ENCODE measurements at places on chromosomes 16 and 17.

GRCh38 chr16:55754056-55754455 lies 78.8 kb downstream of the CES1 start:
- DNase-seq, result no peak

GRCh38 chr16:46739934-46740333 lies 8.2 kb downstream of the MYLK3 start:
- no peak for DNase-seq

- no peak for DNase-seq
These were observed 38.9 kb downstream of the TRIM37 start for GRCh38 chr17:59067756-59068155.

- no peak for DNase-seq
These were observed 23.7 kb downstream of the NAA60 start for GRCh38 chr16:3467182-3467581.

- no peak for DNase-seq
These were observed 99.9 kb downstream of the CDK5R1 start for GRCh38 chr17:32586666-32587065.

- no peak for DNase-seq
These were observed 64.5 kb downstream of the NDE1 start for GRCh38 chr16:15714393-15715172.

GRCh38 chr16:27275394-27275793 lies 6.8 kb upstream of the NSMCE1 start:
- no peak for DNase-seq

GRCh38 chr17:82902972-82903874 lies 63.4 kb upstream of the ZNF750 start:
- no peak for DNase-seq

DNA sequence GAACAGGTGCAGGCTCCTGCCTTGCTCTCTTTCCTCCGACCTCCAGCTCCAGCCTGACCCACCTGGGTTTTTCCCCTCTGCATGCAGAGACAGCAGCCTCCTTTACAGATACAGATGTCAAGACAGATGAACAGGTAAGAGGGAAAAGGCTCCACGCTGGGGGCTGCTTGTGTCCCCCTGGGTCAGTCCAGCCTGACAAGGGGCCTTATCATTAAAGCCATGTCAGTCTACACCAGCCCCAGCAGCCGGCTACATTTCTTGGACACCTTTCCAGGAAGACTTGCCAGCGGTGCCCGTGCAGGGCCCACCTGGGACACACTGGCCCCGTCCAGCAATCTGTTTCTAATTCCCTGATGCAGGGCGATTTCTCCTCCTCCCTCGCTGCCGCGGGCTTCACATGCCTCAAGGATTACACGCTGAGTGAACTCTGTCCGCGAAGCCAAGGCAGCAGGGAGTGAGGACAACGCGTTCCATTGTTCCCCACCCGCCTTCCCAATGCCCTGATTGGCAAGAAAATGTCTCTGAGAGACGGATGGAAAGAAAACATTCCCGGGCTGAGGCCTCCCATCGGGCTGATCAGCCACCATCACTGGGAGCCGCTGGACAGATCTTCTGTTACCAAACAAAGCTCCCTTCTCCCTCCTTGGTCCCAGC lies 184.7 kb downstream of the C16orf95 start:
- no peak for DNase-seq

- DNase-seq, result no peak
These were observed 438.4 kb downstream of the XYLT1 start for GRCh38 chr16:17032332-17032731.

- DNase-seq, result no peak
These were observed 382.2 kb upstream of the CDH5 start for GRCh38 chr16:65984296-65984695.

DNA sequence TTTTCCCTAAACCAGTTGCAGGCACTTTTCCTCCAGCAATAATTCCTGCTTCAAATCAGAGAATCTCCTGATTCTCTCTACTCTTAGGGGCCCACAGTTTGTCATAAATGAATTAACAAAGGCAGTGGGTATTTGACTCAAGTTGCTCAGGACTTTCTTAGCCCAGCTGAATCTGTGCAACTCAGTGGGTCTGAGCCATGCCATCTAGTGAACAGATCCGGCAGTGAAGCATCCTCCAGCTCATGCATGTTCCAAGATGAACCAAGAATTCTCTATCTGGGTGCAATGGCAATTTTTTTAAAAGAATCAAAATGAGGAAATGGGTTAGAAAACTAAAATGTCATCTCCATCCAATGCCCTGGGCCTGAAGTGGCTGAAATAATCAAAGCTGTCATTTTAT lies 575.2 kb upstream of the CDH11 start:
- no peak for DNase-seq

DNA sequence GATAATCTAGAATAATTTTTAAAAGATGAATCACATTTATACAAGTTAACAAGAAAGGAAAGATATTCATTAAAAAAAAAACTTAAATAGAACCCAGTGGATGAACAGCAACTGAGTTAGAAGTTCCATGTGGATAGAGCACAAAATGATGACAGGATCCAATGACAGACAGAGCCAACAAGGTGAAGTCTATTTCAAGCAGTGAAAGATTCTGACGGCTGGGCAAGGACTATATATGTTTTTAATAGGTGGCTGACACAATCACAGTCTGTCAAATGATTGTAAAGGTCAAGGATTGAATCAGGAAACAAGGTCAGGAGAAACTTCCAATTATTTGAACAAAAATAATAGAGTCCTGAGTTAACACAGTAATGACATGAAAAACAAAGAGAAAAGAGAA lies 1460.0 kb upstream of the CDH8 start:
- DNase-seq, result no peak

GRCh38 chr16:70740914-70741782 lies 55.3 kb upstream of the MTSS2 start:
- no peak for DNase-seq

All from activated T-helper 9 cell treated with anti-CD3 and anti-CD28 coated beads, Interleukin-2, amount 50 U/mL, for 16 hours (primary cell).